ENCODE measurements at places on chromosomes 5 and 9. TPM values are rescaled to one million over a fixed set of nuclear protein-coding genes. Genes with fewer than 3 reads are reported as not detected.

GRCh38 chr5:77885519-77885918, 109.4 kb upstream of the TBCA start:
- DNase-seq, result no peak

DNA sequence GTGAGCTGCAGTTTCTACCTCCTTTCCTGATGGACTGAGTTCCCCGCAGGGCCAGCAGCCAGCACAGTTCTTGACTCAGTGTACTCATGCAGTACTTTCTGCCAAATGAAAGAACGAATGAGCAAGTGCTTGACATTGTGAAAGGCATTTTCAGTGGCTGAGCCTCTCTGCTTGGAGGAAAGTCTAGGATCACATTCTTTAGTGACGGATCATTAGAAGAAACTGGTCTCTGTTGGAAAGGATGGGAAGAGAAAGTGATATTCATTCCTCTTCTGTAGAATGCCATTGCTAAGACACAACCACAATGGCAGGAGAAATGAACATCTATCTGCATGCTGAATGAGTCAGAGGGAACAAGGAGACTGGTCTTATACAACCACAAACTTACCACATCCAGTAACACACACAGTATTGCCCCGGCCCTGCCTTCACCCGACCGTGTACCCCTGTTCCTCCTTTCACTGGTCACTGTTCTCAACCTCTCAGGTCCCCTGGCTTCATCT, 206.9 kb downstream of the CRB2 start:
- no peak for DNase-seq

DNA sequence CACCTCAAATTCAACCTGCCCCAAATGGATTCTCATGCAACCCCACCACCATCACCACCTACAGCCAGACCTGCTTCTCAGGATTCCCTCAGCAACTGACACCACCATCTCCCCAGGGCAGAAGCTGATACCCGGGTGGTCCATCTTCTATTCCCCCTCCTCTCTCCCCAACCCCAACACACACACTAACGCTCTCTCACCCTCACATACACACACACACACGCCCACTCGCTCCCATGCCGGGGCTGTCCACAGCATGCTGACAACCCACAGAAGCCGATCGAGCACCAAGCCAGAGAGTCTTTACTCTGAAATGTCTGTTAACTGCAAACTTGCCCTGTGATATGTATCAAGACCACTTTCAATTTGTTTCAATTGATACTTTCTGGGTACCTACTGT, 28.4 kb downstream of the B4GALT1 start:
- DNase-seq, result no peak

- no peak for DNase-seq
Observed at GRCh38 chr5:137669811-137670210, 66.1 kb downstream of the KLHL3 start.

DNA sequence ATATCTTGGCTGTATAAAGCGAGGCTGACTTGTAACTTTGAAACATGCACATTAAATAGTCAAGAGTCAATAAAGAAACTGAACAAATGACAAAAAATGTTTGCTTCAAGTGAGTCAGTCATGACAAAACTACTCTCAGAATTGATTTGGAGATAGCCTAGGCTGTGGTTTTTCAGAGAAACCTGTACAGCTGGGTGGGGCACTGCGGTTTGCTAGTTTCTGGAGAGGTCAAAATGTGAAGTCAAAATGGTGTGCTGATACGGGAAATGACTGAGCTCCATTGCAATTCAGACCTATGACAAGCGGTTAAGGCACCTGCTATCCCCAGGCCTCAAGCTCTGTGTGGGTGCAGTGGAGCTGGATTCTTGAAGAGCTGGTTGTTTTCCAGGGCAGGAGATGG, 10.3 kb upstream of the CD180 start:
- DNase-seq, result no peak

- DNase-seq, result no peak
Observed at GRCh38 chr5:175737481-175737880, 79.6 kb downstream of the HRH2 start.

DNA sequence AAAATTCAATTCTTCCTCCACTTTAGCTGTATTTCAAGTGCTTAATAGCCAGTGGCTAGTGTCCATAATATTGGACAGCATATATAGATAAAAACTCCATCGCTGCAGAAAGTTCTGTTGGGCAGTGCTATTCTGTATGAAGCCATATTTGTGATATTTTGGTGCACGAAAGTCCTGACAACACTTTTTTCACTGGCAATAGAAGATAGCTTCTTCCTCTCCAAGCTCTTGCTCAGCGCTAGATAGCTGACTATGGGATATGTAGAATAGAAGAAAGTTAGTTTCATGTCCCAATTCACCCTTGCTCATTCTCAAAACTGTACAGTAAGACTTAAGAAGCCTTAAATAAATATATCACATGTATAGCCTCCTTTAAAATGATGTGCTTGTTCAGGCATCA, 269.9 kb downstream of the TLR4 start:
- DNase-seq, result no peak

GRCh38 chr5:23742701-23743100, 235.3 kb downstream of the PRDM9 start:
- no peak for DNase-seq

- no peak for DNase-seq
Observed at GRCh38 chr5:139982975-139983240, 60.2 kb downstream of the NRG2 start.

GRCh38 chr9:88342246-88342645, 46.0 kb upstream of the SPIN1 start:
- DNase-seq, result no peak

GRCh38 chr5:139795074-139796001, at the start of gene PSD2:
PSD2 (plus strand) TSS chr5:139795808; CDS start chr5:139809441, 13,633 bp downstream.
- DNase-seq, result peak; percentile 30

DNA sequence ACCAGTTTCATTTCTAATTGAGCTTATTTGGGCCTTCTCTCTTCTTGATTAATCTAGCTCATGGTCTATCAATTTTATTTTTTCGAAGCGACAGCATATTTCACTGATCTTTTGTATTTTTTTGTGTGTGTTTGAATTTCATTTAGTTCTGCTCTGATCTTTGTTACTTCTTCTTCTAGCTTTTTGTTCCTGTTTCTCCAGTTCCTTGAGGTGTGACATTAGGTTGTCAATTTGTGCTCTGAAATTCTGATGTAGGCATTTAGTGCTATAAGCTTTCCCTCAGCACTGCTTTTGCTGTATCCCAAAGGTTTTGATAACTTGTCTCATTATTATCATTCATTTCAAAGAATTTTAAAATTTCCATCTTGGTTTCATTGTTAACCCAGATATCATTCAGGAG, 67.3 kb downstream of the STRBP start:
- DNase-seq, result no peak

DNA sequence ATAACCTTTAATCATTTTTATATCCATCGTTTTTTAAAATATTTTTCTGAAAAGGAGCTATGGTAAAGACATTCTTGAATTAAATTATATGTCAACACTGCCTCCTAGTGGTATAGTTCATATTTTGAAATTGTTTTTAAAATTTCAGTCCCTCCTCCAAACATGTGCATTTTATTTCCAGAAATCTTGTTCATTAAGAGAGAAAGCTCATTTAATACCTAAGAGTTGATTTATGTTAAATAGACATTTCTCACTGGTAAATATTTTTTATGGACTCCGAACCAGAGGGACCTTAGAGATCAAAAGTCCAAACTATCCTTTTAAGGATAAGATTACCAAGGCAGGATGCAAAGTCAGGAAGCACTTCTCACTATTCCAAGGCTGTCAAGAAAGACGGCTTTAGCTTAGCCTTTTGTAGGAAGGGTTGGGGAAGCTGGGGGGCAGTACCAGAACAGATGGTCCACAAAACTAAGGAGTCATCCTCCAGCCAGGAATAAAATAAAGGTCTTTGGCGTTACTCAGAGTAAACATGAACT, 21.6 kb downstream of the BHMT start:
- DNase-seq, result peak; percentile 28

- no peak for DNase-seq
Observed at GRCh38 chr5:71836084-71836483, 117.0 kb downstream of the CARTPT start.

- no peak for DNase-seq
Observed at GRCh38 chr5:78610163-78610583, 38.4 kb downstream of the LHFPL2 start.

- no peak for DNase-seq
Observed at GRCh38 chr5:50725800-50726474, 59.5 kb downstream of the PARP8 start.

GRCh38 chr5:178817506-178817905, 42.2 kb upstream of the ZNF354B start:
- DNase-seq, result no peak

DNA sequence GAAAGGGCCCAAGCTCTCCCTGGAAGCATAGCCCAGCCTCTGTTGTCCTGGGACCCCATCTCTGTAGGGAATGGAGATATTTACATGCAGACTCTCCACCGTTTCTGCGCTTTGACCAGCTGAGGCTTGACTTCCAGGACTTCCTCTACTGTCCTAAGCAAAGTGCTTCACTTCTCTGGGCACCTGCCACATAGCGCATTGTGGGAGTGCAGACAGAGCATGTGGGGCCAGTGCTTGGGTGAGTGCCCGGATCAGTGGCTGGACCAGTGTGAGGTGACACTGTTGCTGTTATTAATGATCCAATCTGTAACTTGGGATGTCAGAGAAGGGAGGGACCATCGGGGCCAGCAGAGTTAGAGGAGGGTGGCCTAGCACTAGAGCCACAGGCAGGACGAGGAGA, 10.5 kb downstream of the CXCL14 start:
- no peak for DNase-seq

DNA sequence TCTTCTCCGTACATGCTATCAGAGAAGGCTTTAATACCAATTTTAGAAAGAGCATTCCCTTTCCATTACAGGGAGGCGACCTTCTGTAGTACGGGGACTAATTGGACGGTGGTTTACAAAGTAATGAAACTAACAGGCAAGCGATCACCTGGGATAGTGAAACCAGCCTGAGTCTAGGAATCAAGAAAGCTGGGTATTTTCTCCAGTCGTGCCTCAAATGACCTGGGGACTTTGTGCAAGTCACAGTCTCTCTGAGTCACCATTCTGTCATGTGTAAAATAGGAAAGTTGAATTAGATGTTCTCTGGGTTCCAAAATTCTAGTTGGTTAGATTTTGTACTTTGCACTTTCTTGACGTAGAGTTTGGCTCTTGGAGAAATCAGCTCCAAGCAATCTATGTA, 22.7 kb upstream of the SSBP2 start:
- DNase-seq, result no peak

GRCh38 chr5:80781356-80781755, 126.6 kb upstream of the DHFR start:
- no peak for DNase-seq

DNA sequence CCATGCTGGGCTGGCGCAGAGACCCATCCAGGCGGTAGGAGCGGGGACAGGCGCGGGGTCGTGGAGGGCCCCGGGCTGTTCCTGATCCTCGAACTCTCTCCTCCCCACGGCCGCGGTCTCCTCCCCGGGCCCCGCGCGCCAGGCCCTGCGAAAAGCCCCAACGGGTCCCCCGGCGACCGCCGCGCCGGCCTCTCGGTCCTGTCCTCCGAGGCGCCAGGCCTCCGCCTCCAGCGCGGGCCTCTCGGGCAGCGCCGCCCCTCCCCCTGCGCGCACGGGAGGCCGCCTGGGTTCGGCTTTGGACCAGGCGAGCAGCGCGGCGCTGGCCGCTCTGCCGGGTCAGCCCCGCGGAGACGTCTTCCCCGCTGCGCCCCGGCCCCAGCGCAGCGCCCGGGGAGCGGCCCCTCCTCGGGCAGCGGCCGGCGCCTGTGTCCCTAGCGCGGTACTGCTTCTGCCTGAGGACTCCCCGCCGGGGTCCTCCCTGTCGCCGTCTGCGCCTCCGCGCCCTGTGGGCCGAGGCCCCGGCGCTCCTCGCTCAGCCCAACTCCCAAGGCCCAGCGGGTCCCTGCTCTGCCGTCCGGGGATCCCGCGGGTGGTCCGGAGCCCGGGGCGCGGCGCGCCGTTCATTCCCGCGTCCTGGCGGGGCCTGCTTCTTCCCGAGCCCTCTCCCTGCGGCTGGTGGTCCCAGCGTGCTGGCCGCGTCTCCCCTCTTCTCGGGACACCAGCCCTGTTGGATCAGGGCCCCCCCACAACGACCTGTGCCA, 13.4 kb downstream of the COL23A1 start:
- DNase-seq, result no peak

DNA sequence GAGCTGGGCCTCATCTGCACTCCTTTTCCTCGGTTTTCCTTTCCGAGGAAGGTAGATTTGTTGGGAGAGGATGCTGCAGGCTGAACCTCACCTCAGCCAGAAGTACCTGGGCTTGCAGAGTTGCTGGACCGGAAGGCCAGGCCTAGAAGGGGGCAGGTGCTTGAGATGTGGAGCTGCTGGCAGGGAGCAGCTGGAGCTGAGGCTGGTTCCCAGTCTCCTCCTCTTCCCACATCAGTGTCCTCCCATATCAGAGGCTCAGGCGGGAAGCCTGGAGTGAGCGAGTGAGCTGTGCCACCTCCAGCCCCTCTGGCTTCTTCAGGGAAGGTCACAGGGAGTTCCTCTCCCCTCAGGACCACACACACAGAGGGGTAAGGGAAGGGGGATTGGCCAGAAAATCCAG, 259.4 kb downstream of the GADD45G start:
- DNase-seq, result no peak

- DNase-seq, result no peak
Observed at GRCh38 chr5:178453224-178453623, 137.0 kb downstream of the COL23A1 start.

DNA sequence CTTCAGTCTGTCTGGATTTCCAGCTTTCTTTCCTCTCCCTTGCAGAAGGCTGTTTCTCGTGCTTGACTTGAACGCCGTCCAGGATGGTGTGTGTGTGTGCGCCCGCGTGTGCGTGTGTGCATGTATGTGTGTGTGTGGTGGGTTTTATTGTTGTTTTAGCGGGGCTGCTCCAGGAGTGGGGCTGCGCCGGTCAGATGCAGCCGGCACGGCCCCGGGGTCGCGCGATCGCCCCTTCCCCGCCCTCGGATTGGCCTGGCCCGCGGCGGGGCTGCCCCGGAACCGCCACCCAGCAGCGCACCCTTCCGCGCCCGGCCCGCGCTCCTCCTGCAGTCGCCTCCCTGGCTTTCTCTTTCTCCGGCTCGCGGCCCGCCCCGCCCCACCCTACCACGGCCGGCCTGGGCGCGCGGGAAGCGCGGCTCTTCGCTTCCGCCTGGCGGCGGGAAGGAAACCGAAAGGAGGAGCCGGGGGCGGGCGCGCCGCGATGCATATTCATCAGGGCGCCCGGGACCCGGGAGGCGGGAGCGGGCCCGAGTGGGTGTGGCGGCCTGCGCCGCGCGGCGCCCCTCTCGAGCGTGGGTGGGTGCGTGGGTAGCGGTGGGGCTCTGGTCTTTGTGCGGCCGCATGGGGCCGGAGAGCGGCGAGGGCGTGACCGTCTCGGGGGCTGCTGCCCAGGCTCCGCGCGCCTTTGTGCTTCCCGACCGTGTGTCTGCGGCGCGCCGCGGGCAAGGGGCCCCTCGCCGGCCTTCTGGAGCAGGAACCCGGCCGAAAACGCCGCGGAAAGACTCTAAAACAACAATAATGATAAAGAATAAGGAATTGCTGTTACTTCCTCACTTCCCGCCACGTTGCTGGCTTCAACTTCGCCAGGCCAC, 8.5 kb upstream of the NFIB start:
- DNase-seq, result no peak

The NOXA1 gene
- polyA plus RNA-seq, result 15.9 TPM

The IGIP gene
- polyA plus RNA-seq, result 6.8 TPM

The SRA1 gene
- polyA plus RNA-seq, result 31.7 TPM

The SLC36A2 gene
- polyA plus RNA-seq, result 7.8 TPM

The TNFSF15 gene
- polyA plus RNA-seq, result 5.8 TPM

Data from renal cortex interstitium (tissue), 15 donors.